ENCODE measurements at places on chromosomes 1 and 21.
A peak's percentile ranks its signal among the peaks of the same experiment; 100 is the strongest.

GRCh38 chr1:201217851-201218250 lies 27.2 kb downstream of the IGFN1 start:
- DNase-seq, result no peak

DNA sequence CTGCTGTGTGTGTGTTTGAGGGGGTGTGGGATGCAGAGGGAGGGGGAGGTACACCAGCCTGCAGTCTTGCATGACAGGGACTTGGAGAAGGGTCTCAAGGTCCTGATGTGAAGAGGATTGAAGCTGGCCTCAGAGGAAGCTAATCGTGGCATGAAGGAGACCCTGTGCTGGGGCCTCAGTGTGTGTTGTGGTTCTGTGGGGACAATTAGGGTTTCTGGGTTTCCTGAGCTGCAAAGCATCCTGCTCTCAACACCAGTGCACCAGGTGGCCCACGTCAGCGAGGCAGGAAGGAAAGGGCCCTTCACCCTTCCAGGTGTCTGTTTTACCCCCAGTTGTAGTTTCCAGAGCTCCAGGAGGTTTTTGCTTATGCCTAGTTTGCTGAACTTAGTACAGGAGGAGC lies 52.8 kb downstream of the TENT5C start:
- no peak for DNase-seq

DNA sequence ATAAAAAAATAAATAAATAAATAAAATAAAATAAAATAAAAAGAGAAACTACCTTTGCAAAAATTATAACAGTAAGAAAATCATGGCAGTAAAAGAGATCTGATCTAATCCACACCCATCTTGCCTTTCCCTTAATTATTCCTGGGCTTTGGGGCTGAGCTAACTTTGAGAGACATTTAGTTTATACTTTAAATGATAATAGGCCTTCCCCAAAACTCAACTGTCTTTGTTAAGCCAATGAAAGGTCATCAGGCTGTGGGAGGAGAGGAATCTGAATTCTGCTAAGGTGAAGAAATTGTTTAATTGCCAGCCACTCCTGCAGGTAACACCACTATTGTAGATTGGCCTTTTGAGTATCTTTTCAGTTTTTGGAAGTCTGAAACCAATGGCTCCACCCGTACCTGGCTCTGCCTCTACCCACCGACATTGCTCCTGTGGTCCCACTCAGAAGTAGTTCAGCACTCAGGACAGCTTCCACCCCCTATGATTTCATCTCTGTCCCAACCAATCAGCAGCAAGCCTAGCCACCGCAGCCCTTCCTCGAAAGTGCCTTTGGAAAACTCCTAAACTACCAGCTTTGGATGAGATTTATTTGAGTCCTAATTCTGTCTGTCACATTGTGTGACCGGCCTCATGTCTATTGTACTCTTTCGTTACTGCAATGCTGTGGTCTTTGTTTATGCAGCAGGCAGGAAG lies 23.0 kb upstream of the PNRC2 start:
- DNase-seq, result no peak

DNA sequence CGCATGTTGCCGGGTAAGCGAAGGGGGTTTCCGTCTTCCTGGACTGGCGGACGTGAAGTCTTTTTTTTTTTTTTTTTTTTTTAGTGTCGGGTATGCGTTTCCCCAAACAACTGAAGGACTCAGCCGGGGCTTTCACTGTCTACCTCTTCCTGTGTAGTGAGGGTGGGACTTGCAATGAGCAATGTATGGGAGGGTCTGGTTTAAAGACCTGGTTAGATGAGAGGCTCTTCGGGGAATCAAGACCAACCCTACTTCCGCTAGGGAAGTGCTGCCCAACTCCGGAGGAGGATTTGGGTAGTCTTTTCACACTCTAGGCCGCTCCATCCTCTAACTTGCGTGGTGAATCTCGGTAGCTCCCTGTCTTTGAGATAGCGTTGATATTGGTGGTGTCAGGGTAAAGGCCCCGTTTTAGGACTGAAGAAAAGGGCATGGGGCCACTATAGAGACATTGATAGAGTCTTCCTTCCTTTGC lies 754 bp downstream of the PRRC2C start:
- peak; percentile 56 for DNase-seq

DNA sequence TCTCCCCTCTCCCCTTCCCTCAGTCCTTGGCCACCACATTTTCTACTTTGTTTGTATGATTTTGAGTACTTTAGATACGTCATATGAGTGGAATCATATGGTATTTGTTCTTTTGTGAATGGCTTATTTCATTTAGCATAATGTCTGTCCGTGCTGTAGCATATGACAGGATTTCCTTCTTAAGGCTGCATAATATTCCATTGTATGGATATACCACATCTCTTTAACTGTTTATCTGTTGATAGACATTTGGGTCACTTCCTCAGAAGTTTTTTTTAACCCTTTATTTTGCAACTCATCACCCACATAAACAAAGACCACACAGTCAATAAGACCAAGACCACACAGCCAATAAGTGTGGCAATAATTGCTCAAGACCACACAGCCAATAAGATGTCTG lies 24.9 kb downstream of the FAM163A start:
- no peak for DNase-seq

- DNase-seq, result peak; percentile 95
These were observed 2.0 kb downstream of the TEX46 start for GRCh38 chr1:23013657-23014056.

DNA sequence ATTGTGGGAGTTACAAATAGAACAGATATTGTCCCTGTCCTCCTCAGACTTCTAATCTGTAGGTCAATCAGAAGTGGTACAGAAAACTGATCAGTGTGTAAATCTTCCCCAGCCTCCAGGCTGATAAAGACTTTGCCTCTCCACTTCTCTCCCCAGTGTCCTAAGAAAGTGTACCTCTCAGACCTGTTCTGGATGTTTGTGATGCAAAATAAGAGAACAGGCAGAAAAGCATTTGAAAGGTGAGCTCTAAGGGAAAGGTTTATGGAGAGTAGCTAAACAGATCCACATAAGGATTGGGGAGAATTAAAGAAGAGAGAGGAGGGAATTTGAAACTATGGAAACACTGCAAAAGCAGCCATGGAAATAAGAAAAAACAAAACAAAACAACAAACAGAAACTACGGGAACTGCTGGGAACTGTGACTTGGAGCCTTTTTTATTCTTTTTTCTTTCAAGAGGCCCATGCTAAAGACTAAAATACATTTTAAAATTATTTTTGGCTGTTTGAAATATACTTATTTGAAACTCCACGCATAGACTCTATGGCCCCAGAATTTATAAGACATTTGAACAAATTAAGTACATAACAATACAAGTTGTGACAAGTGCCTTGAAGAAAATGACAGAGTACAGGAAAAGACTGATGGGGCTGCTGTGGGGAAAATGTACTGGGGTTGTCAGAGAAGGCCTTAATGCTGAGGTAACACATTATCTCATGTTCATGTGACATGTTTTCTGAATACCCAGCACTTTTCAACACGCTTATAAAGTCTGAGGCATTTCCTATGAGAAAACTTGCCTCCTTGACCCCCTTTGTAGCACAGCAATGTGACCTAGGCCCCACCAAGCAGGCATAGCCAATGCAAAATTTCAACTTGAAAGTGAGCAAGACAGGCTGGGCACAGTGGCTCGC lies 51.2 kb downstream of the TRAF5 start:
- no peak for DNase-seq

DNA sequence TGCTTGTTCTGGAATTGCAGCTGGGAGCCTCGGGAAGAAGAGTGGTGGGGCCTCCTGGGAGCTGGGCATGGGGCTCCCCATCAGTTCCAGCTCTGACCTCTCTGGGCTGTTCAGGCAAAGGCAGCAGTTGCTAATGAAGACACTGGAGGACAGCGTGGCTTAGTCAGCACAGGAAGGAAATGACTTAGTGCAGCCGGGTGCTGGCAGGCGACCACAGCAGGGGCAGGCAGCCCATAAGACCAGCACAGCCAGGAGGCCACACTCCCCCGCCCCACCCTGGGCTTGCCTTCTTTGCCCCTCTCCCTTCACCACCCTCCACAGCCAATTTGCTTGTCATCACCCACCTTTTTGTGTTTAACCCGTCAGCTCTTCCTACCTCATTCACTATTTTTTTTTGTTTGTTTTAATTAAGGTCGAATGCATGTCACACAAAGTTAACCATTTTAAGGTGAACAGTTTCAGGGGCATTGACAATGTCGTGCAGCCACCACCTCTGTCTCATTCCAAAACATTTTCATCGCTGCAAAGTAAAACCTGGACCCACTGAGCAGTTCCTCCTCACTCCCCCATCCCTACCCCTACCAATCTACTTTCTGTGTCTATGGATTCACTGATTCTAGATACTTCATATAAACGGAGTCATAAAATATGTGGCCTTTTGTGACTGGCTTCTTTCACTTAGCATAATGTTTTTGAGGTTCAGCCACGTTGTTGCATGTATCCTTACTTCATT lies 10.9 kb downstream of the OLIG2 start:
- DNase-seq, result no peak

GRCh38 chr1:29320156-29320940 lies 84.0 kb downstream of the PTPRU start:
- no peak for DNase-seq

GRCh38 chr1:13913396-13913795 lies 213.4 kb downstream of the PRDM2 start:
- DNase-seq, result no peak

- no peak for DNase-seq
These were observed 131.6 kb downstream of the PTGER3 start for GRCh38 chr1:70916034-70916427.
